ENCODE measurements at places on chromosomes 2 and 18. TPM values are rescaled to one million over a fixed set of nuclear protein-coding genes. Genes with fewer than 3 reads are reported as not detected.

The IER3IP1 gene
- 21.9 TPM for polyA plus RNA-seq

The INHBB gene
- 2.8 TPM for polyA plus RNA-seq

The DCDC2C gene
- polyA plus RNA-seq, result not detected

The SOX11 gene
- polyA plus RNA-seq, result 1.0 TPM

The IL36G gene
- polyA plus RNA-seq, result not detected

The CROCC2 gene
- polyA plus RNA-seq, result not detected

The RAPGEF4 gene
- 2.9 TPM for polyA plus RNA-seq

The ZNF385B gene
- 0.23 TPM for polyA plus RNA-seq

The ALKAL2 gene
- polyA plus RNA-seq, result 0.25 TPM

The DYSF gene
- 25.5 TPM for polyA plus RNA-seq

The BMP10 gene
- polyA plus RNA-seq, result not detected

The RPRD1A gene
- 49.6 TPM for polyA plus RNA-seq

The TMEM200C gene
- polyA plus RNA-seq, result 3.4 TPM

The LRP1B gene
- polyA plus RNA-seq, result 0.04 TPM

The KLHL14 gene
- 0.08 TPM for polyA plus RNA-seq

The ZNF532 gene
- 16.0 TPM for polyA plus RNA-seq

The GPR55 gene
- 0.03 TPM for polyA plus RNA-seq
